Ascending aorta (tissue), 2 donors: ENCODE measurements at places on chromosomes 2 and 18. TPM values are rescaled to one million over a fixed set of nuclear protein-coding genes. Genes with fewer than 3 reads are reported as not detected.

DNA sequence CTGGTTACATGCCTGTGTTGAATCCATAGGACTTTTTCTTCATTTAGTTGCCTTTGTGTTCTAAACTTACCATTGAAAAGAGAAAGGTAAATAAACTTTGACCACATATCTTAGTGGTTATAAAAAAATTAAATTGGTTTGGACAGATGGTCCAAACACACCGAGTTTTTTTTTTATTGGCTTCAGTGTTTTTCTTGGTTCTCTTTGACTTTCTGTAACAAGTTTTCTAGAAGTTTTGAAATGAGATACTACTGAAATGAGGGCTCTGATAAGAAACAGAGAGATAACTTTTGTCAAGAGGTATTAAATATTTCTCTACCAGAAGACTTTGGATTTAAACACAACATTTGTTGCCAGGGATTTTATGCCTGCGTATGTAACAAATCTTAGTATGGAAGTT, 20.7 kb downstream of the SPTBN1 start:
- no peaks in the 10 kb centered on the region for H3K36me3 ChIP-seq
- no peak overlapping the region for H3K27ac ChIP-seq
- no peak for DNase-seq
- peaks cover 30% of the 10 kb centered on the region for H3K4me1 ChIP-seq
- H3K4me3 ChIP-seq, result no peak overlapping the region
- H3K27me3 ChIP-seq, result no peaks in the 10 kb centered on the region

GRCh38 chr2:45748239-45748638, 96.8 kb downstream of the PRKCE start:
- no peaks in the 10 kb centered on the region for H3K27me3 ChIP-seq
- H3K4me1 ChIP-seq, result no peaks in the 10 kb centered on the region
- no peak for DNase-seq
- no peaks in the 10 kb centered on the region for H3K36me3 ChIP-seq
- no peak overlapping the region for H3K4me3 ChIP-seq

- no peaks in the 10 kb centered on the region for H3K36me3 ChIP-seq
- no peaks in the 10 kb centered on the region for H3K4me1 ChIP-seq
- no peaks in the 10 kb centered on the region for H3K27me3 ChIP-seq
- no peak overlapping the region for H3K27ac ChIP-seq
- no peak overlapping the region for H3K4me3 ChIP-seq
Measured at GRCh38 chr2:64537991-64538390, 13.9 kb downstream of the AFTPH start.

GRCh38 chr2:241818943-241819270, 9.9 kb downstream of the NEU4 start:
- H3K27ac ChIP-seq, result no peak overlapping the region
- peaks cover 9% of the 10 kb centered on the region for H3K27me3 ChIP-seq
- no peak for DNase-seq
- no peak overlapping the region for H3K4me3 ChIP-seq

DNA sequence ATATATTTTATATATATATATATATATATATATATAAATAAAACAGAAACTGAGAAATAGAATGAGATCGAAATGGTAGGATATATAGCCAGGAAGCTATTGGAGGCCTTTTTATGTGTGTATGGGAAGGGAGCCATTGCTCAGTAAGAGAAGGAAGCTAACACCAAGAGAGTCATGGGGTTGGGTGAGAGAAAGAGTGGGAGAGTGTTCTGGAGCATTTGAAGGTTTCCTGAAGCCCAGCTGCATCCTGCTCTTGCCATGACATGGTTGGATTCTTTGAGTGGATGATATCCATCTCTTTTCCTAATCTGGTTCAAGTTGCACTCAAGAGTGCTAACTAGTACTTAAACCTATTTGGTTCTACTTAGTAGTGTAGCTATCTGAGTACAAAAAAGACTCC, 282.3 kb downstream of the DYSF start:
- no peak for DNase-seq
- no peaks in the 10 kb centered on the region for H3K36me3 ChIP-seq
- H3K27me3 ChIP-seq, result no peaks in the 10 kb centered on the region
- no peaks in the 10 kb centered on the region for H3K4me1 ChIP-seq
- no peak overlapping the region for H3K27ac ChIP-seq
- H3K4me3 ChIP-seq, result no peak overlapping the region

FAM228A gene
- total RNA-seq, result not detected
